ENCODE measurements at places on chromosomes 6 and 20. TPM values are rescaled to one million over a fixed set of nuclear protein-coding genes. Genes with fewer than 3 reads are reported as not detected.

GRCh38 chr20:2799688-2800520 is 523 bp downstream of the CPXM1 start:
- DNase-seq = peak; percentile 38
- peak overlapping the region; percentile 89 for H3K27ac ChIP-seq
- H3K4me1 ChIP-seq = peaks cover 22% of the 10 kb centered on the region

DNA sequence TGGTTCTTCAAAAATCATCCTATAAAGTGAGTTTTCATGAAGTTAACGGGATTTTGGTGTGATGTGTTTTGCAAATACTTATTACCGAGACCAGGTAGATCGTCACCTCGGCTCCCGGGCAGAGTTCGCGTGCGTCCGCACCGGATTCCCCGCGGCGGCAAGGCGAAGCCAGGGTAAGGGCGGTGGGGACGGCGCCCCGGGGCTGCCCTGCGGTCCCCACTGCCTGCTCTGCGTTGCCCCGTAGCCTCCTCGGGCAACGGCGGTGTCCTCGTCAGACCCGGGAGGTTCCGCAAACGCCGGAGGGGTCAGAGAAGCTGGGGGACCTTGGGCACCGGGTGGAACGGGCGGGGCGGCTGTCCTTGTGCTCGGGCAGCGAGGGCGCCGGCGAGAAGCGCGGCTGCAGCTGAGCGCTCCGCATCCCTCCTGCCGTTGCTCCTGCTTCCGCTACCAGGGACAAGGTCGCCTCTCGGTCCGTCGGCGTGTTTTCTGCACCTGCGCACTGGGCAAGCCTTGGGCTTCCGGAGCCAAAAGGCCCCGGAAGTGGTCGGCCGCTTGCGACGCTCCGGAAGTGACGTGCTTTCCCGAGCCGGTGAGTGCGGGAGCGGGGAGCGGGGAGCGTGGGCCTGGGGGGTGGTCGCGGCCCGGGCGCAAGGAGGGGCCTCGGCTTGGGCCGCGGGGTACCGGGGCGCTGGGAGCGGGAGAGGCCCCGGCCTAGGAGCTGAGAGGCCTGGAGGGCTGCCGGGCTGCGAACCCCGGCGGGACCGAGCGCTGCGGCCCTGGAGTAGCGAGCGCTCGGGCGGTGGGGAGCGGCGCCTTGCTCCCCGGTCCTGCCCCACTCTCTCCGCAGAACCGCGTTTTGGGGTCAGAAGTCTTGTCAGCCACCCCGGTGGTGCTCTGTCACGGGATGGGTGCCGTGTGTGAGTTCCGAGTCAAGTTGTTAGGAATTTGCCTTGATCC is at the start of gene MTG2:
Gene MTG2, plus strand, starts transcription at position 560 of the 957 bp plus-strand sequence. CDS start 10,393 bp downstream, outside the sequence.
- DNase-seq = peak; percentile 97
- no peaks in the 10 kb centered on the region for H3K27me3 ChIP-seq
- H3K36me3 ChIP-seq = peaks cover 7% of the 10 kb centered on the region
- peak within 1 kb of the TSS; percentile 88 for H3K4me3 ChIP-seq

DNA sequence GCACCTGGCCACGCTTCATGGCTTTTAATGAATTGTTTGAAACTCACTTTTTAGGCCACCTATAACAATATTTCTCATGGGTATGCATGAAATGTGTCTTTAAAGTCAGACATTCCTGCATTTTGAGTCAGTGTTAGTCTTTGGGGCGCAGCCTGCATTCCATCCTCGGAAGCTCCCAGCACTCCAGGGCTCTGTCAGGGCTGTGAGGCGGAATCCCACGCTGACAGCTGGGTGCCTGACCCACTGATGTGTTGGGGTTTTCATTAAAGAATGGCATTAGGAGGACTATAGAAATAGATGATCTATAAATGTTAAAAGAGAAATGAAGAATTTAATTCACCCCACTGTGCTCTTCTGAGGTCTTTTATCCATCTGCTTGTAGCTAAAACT is 16.2 kb upstream of the CLDN20 start:
- no peak overlapping the region for H3K4me3 ChIP-seq
- H3K27me3 ChIP-seq = no peaks in the 10 kb centered on the region
- DNase-seq = no peak
- H3K27ac ChIP-seq = no peak overlapping the region

GRCh38 chr6:131107151-131107550 is 28.1 kb upstream of the AKAP7 start:
- H3K4me1 ChIP-seq = no peaks in the 10 kb centered on the region
- no peak overlapping the region for H3K4me3 ChIP-seq
- no peak overlapping the region for H3K27ac ChIP-seq
- no peaks in the 10 kb centered on the region for H3K36me3 ChIP-seq
- no peak for DNase-seq
- H3K27me3 ChIP-seq = no peaks in the 10 kb centered on the region

DNA sequence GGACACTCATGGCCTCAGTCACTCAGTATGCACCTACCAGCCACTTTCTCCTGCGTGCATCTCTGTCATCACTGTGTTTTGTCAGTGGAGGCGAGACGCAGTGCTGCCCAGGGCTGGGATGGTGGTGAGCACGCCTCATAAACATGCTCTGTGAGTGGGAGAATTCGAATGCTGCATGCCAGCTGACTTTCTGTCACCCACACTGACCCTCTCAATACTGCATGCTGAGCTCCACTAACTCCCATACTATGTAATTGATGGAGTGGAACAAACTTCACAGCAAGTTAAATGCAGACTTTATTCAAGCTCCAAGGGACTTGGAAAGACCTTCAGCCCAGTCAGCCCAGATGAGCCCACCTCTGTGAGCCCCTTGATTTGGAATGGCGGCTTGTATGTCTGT is 22.7 kb upstream of the GGTLC1 start:
- no peaks in the 10 kb centered on the region for H3K4me1 ChIP-seq
- no peak for DNase-seq
- H3K27me3 ChIP-seq = peaks cover 4% of the 10 kb centered on the region
- H3K27ac ChIP-seq = no peak overlapping the region
- H3K4me3 ChIP-seq = no peak overlapping the region

- H3K27me3 ChIP-seq = no peaks in the 10 kb centered on the region
- no peak for DNase-seq
- peaks cover 23% of the 10 kb centered on the region for H3K36me3 ChIP-seq
- no peak overlapping the region for H3K27ac ChIP-seq
- H3K4me3 ChIP-seq = no peak overlapping the region
Measured at GRCh38 chr20:57625181-57625958, 5.1 kb upstream of the ZBP1 start.

GRCh38 chr6:624979-625378 is 31.9 kb downstream of the HUS1B start:
- H3K4me1 ChIP-seq = peaks cover 18% of the 10 kb centered on the region
- peaks cover 18% of the 10 kb centered on the region for H3K36me3 ChIP-seq
- no peak overlapping the region for H3K27ac ChIP-seq

DNA sequence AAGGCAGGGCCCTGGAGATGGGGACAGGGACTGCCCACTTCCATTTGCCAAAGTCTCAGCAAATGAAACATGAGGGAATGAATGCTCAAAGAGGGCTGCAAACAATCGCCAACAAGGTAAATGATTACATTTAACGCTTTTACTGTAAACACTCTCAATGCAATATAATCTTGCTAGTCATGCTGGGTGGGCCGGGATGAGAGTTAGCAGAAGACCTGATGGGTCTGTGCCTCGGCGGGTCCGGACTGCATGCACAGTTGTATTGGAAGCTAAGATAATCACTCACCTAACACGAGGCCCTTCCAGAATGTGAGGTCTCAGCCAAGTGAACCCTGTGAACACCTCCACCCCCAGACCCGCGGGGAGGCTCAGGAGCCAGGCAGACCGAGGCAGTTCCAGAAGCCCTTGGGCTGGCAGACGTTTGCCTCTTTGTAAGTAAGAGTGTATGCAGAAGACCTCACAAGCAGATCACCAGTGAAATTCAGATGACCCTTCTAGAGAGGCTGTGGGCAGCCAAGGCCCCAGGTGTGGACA is 4.7 kb upstream of the SLCO4A1 start:
- no peak for DNase-seq
- no peak overlapping the region for H3K4me3 ChIP-seq
- no peak overlapping the region for H3K27ac ChIP-seq
- H3K27me3 ChIP-seq = peaks cover 15% of the 10 kb centered on the region
- no peaks in the 10 kb centered on the region for H3K36me3 ChIP-seq

- H3K4me3 ChIP-seq = no peak overlapping the region
- no peak for DNase-seq
- no peaks in the 10 kb centered on the region for H3K4me1 ChIP-seq
- no peaks in the 10 kb centered on the region for H3K36me3 ChIP-seq
- peaks cover 2% of the 10 kb centered on the region for H3K27me3 ChIP-seq
Measured at GRCh38 chr6:33604941-33605854, 15.9 kb upstream of the ITPR3 start.

- no peak overlapping the region for H3K4me3 ChIP-seq
- H3K4me1 ChIP-seq = peaks cover 64% of the 10 kb centered on the region
- DNase-seq = peak; percentile 47
- peaks cover 37% of the 10 kb centered on the region for H3K36me3 ChIP-seq
- peak overlapping the region; percentile 52 for H3K27ac ChIP-seq
Measured at GRCh38 chr6:111427341-111428116, 55.5 kb downstream of the REV3L start.

- H3K27me3 ChIP-seq = no peaks in the 10 kb centered on the region
- H3K36me3 ChIP-seq = no peaks in the 10 kb centered on the region
- H3K4me3 ChIP-seq = no peak overlapping the region
- DNase-seq = no peak
- no peak overlapping the region for H3K27ac ChIP-seq
- H3K4me1 ChIP-seq = no peaks in the 10 kb centered on the region
Measured at GRCh38 chr6:91669154-91669870, 1082.4 kb upstream of the MAP3K7 start.

- H3K4me3 ChIP-seq = no peak overlapping the region
- peak; percentile 90 for DNase-seq
- H3K27me3 ChIP-seq = no peaks in the 10 kb centered on the region
- no peaks in the 10 kb centered on the region for H3K4me1 ChIP-seq
- H3K27ac ChIP-seq = no peak overlapping the region
- H3K36me3 ChIP-seq = peaks cover 35% of the 10 kb centered on the region
Measured at GRCh38 chr6:42661540-42662153, 60.8 kb downstream of the PRPH2 start.

DNA sequence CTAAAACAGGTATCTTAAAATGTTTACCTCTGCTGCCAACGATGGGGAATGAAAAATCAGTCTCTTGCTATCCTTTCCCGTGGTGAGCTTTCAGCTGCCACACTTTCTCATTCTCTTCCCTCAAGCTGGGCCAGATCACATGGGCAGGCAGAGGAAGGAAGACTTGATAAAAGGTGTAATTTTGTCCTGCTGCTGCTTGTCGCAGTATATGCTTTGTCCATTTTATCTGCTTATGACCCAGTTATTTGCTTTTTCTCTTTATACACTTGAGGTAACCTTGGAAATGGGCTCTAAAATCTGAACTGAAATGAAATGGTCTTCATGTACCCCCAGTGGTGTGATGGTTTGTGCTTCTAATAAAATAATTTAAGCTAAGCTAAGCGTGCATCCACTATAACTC is 695.9 kb upstream of the FLRT3 start:
- no peaks in the 10 kb centered on the region for H3K4me1 ChIP-seq
- H3K27me3 ChIP-seq = no peaks in the 10 kb centered on the region

DNA sequence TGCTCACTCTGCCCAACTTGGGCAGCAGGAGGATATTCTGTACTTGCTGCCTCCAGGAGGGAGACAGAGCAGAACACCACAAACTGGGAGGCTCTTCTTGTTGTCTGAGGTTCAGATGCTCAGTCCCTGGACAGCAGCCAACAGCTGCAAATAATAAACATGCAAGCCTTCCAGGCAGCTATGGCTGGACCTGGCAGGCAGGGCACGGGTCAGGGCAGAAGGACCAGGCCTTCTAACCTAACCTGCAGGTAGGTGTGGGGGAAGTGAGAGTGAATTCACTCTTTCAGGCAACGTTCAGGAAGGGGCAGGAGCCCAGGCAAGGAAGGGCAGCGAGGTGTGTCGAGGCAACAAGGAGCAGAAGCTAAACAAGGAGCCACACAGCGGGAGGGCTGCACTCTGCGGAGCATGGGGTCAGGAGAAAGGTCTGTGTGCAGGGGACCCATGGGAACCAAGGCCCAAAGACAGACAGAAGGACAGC is 31.5 kb downstream of the NINL start:
- no peak overlapping the region for H3K4me3 ChIP-seq
- H3K4me1 ChIP-seq = no peaks in the 10 kb centered on the region
- no peaks in the 10 kb centered on the region for H3K27me3 ChIP-seq
- no peak overlapping the region for H3K27ac ChIP-seq
- DNase-seq = no peak

DNA sequence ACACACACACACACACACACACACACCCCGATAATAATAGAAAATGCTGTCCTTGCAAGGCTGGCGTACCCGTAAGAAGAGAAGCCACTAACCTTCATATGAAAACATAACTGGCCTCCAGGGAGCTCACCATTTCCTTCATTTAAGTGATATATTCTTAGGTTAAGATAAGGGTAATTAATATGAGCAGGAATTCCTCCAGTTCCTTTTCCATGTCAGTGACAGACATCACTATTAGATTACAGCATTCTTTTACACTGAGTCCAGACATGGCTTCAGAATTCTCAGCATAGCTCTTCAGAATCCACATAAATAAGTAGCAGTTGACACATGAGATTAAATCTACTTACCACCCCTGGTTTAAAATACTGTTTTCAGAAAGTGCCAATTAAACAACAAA is 121.9 kb downstream of the SIM1 start:
- no peaks in the 10 kb centered on the region for H3K4me1 ChIP-seq
- no peak overlapping the region for H3K4me3 ChIP-seq
- DNase-seq = no peak
- H3K27me3 ChIP-seq = no peaks in the 10 kb centered on the region
- no peak overlapping the region for H3K27ac ChIP-seq

GRCh38 chr20:46253391-46253790 is 54.9 kb downstream of the CDH22 start:
- no peak overlapping the region for H3K27ac ChIP-seq
- no peak for DNase-seq
- H3K36me3 ChIP-seq = no peaks in the 10 kb centered on the region
- H3K4me1 ChIP-seq = no peaks in the 10 kb centered on the region

GRCh38 chr6:19999319-20000191 is 162.4 kb downstream of the ID4 start:
- H3K4me1 ChIP-seq = no peaks in the 10 kb centered on the region
- no peak overlapping the region for H3K4me3 ChIP-seq
- H3K27ac ChIP-seq = no peak overlapping the region
- H3K27me3 ChIP-seq = peaks cover 3% of the 10 kb centered on the region
- peak; percentile 46 for DNase-seq

DNA sequence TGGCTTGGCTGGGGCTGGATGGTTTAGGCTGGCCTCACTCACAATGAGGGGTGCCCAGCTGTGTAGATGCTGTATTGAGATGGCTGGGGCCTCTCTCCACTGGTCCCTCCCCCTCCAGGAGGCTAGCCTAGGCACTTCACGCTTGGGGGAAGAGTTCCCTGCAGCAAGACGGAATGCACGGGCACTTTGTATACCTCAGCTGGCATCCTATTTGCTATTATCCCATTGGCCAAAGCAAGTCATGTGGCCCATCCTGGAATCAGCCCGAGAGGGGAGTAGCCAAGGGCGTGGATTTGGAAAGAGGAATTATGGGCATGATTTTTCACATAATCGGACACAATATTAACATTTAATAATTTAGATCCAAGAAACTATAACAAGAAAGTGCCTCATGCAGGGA is 64.3 kb downstream of the ISM1 start:
- H3K27ac ChIP-seq = no peak overlapping the region
- H3K36me3 ChIP-seq = no peaks in the 10 kb centered on the region
- no peaks in the 10 kb centered on the region for H3K27me3 ChIP-seq
- no peaks in the 10 kb centered on the region for H3K4me1 ChIP-seq

The BPIFB4 gene
- not detected for total RNA-seq

The OVOL2 gene
- total RNA-seq = not detected

The FRK gene
- 0.02 TPM for total RNA-seq

The SIGLEC1 gene
- not detected for total RNA-seq

The TINAG gene
- total RNA-seq = not detected

The SIRPA gene
- 0.05 TPM for total RNA-seq

The TRIM15 gene
- total RNA-seq = 0.18 TPM
